ENCODE measurements at places on chromosomes 11 and 22.

DNA sequence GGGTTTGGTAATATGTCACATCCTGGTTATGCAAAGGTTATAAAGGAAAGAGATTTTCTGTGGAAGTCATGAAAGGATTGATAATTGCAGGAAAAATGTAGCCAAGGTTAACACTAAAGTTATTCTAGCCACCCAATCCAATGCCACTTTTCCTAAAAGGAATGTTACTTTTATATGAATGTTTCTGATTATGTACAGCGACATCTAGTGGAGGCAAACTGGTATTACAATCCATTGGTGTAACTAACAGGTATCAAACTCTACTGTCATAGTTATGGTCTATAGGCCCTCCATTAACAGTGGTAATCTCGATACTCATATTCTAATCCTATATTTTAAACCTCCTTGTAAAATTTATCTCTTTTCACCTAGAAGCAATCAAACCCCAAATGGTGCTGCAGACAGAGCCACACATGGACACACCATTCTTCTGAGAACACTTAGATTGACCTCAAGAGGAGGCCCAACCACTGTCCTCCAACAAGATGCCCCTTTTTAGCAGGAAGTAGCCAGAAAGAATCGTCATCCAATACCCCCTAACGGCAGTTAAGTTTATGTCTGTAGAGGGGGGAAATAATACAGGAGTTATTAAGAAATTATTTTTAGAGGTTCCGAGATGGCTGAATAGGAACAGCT is 74.9 kb upstream of the RAG2 start:
- DNase-seq, result peak; percentile 35

- no peak for DNase-seq
Measured at GRCh38 chr11:119489087-119489486, 66.1 kb upstream of the THY1 start.

GRCh38 chr22:30453731-30454510 is 17.9 kb downstream of the SEC14L3 start:
- no peak for DNase-seq

GRCh38 chr11:11186249-11186648 is 166.8 kb downstream of the CSNK2A3 start:
- DNase-seq, result no peak

DNA sequence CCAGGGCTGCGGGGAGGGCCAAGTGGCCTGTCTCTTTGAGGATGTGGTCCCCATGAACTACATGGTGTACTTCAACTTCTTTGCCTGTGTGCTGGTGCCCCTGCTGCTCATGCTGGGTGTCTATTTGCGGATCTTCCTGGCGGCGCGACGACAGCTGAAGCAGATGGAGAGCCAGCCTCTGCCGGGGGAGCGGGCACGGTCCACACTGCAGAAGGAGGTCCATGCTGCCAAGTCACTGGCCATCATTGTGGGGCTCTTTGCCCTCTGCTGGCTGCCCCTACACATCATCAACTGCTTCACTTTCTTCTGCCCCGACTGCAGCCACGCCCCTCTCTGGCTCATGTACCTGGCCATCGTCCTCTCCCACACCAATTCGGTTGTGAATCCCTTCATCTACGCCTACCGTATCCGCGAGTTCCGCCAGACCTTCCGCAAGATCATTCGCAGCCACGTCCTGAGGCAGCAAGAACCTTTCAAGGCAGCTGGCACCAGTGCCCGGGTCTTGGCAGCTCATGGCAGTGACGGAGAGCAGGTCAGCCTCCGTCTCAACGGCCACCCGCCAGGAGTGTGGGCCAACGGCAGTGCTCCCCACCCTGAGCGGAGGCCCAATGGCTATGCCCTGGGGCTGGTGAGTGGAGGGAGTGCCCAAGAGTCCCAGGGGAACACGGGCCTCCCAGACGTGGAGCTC is 13.5 kb downstream of the ADORA2A start:
- no peak for DNase-seq

DNA sequence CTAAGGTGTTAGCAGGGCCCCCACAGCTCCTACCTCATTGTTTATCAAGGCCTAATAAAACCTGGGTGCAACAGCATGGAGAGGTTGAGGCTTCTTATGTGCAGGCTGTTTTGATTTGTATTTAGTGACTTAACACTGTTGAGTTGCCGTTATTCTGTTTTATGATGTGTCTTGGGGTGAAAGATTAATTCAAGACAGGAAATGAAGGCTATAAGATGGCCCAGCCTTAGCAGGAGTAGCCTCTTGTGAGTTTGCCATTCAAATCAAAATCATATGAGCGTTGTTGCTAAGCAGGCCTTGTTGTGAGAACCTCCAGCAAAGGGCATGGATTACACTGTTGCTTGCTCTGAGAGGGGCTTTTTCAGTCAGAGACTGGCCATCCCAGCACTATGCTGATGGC is 31.8 kb downstream of the MICAL2 start:
- no peak for DNase-seq

DNA sequence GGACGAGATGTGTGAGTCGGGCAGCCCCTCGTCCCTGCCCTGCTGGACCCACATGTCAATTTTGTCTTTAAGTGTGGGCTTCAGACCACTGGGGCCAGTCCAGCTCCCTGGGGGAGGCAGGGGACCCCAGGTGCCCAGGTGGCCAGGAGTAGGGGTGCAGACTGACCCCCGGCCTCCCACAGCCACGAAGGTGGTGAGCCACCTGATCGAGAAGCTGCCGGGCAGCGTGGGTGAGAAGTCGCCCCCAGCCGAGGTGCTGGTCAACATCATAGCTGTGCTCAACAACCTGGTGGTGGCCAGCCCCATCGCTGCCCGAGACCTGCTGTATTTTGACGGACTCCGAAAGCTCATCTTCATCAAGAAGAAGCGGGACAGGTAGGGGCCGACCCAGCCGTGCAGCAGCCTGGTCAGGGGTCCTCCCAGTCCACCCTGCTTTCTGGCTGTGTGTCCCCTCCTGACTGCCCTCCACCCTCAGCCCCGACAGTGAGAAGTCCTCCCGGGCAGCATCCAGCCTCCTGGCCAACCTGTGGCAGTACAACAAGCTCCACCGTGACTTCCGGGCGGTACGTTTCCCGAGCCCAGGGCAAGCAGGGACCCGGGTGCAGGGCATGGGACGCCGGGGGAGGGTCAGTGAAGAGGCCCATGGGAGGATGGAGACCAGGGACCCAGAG is 9.9 kb downstream of the PKP3 start:
- DNase-seq, result no peak

- no peak for DNase-seq
Measured at GRCh38 chr22:44848791-44849420, 96.5 kb downstream of the ARHGAP8 start.

- no peak for DNase-seq
Measured at GRCh38 chr11:61618978-61619377, 38.1 kb upstream of the SYT7 start.

DNA sequence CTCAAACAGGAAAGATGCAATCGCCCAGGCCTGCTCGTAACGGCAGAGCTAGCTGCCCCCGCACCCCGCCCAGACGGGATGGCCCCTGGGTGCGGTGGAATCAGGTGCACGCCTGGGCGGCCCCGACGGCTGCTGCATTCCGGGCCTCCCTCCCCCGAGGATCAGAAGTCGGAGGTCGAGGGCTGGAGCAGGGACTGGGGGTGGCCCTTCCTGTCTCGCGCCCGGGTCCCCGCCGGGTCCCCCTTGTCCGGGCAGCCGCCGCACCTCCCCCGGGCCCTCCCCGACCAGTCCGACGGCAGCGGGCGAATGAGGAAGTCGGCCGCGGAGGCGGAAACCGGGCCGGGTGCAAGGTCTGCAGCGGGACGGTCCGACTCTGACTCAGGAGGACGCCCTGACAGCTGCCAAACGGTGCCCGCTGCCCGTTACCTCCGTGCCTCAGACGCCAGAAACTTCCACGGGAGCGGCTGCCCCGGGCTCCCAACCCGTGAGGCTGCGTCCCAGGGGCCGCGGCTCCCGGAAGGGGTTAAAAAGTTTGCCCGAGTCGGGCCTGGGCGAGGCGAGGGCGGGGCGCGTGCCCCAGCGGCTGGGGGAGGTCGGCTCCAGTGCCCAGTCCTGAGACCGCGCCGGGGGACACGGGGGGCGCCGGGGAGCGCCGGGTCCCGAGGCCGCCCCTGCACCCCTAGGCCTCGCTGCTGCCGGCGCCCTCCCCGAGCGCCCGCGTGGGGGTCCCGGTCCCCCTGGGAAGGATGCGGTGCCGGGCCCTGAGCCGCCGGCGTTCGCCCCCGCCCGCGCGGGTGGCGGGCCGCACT is 663 bp downstream of the MYH9 start:
- no peak for DNase-seq

DNA sequence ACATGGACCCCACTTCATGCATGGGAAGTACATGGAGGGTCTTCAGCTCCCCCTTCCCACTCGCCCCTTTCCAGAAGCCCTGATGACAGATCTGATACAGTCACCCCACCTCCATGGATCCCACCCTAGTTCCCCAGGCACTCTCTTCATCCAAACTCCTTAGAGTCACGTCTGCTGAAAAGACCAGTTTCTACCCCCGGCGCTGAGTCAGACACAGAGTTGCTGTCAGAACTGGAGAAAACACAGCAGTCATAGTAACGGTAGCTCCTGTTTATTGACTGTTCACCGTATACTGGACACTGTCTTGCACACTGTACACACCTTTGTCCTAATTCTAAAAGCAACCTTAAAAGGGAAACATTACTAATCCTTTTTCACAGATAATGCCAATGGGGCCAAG is 29.1 kb downstream of the DRD2 start:
- no peak for DNase-seq

GRCh38 chr11:100555931-100556330 is 131.2 kb upstream of the ARHGAP42 start:
- no peak for DNase-seq
